ENCODE measurements at places on chromosomes 1 and 21. TPM values are rescaled to one million over a fixed set of nuclear protein-coding genes. Genes with fewer than 3 reads are reported as not detected.

Gene PCBP3
- polyA plus RNA-seq, result 2.2 TPM

Gene LEFTY1
- 4.0 TPM for polyA plus RNA-seq

Gene ELAPOR1
- 8.9 TPM for polyA plus RNA-seq

Gene FYB2
- polyA plus RNA-seq, result 0.47 TPM

Gene UQCRHL
- 2.3 TPM for polyA plus RNA-seq

Gene CFAP45
- polyA plus RNA-seq, result 8.0 TPM

Gene SLC30A2
- 0.29 TPM for polyA plus RNA-seq

Gene WDR3
- polyA plus RNA-seq, result 28.6 TPM

Gene C1orf141
- polyA plus RNA-seq, result 2.3 TPM

Gene SH2D1B
- 0.25 TPM for polyA plus RNA-seq

Gene INSRR
- 0.06 TPM for polyA plus RNA-seq

Gene NPHS2
- not detected for polyA plus RNA-seq

Gene RGS8
- not detected for polyA plus RNA-seq

Gene NR5A2
- polyA plus RNA-seq, result 7.8 TPM

Gene VWA5B1
- 0.66 TPM for polyA plus RNA-seq

Gene C1orf50
- polyA plus RNA-seq, result 14.5 TPM

Gene ATP5IF1
- polyA plus RNA-seq, result 143 TPM

Gene LRRC3
- 7.0 TPM for polyA plus RNA-seq

Gene JUN
- polyA plus RNA-seq, result 83.2 TPM

Gene ANGPTL3
- 1.0 TPM for polyA plus RNA-seq

Gene ARHGEF11
- polyA plus RNA-seq, result 34.4 TPM
